Stimulated activated CD8-positive, alpha-beta memory T cell treated with anti-CD3 and anti-CD28 coated beads, Interleukin-7, amount 100 ng/mL, for 4 hours (primary cell): ENCODE measurements at places on chromosomes 13 and 19.
A peak's percentile ranks its signal among the peaks of the same experiment; 100 is the strongest.

DNA sequence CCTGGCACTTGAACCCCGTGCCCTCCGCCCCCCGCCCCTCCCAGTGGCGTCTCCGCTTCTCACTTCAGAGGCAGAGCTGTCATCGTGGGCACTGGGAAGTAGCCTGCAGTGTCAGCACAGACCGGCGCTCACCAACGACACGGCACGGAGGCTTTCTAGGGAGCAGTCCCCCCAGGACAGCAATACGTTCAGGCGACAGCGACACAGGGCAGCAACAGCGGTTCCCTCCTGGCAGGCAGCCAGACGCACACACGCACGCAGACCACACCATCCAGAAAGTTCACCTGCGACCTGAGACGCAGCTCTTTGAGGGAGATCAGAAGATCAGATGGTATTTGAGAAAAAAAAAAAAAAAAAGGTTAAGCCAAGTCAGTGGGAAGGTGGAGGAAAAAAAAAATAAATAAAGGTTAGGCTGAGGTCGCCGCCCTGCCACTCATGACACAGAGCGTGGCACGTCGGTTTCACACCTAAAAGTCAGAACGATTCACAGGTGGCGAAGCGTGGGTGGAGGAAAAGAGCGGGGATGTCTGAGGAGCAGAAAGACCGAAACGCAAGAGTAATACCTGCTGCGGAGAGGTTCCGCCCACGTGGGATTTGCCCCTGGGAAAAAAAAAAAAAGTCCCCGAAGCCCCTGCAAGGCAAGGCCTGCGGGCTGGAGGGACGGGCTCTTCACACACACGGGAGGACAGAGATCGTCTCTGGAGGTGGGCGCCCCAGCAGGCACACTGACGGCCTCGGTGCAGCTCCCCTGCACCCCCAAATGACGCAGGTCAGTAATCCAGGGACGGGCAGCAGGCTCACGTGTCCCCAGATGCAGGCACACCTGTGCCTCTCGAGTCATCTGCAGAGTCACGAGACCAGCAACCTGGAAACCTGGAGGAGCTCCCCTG, 94.5 kb downstream of the GNG7 start:
- DNase-seq: peak; percentile 91

GRCh38 chr19:57031106-57031505, 88.7 kb upstream of the USP29 start:
- DNase-seq: no peak

DNA sequence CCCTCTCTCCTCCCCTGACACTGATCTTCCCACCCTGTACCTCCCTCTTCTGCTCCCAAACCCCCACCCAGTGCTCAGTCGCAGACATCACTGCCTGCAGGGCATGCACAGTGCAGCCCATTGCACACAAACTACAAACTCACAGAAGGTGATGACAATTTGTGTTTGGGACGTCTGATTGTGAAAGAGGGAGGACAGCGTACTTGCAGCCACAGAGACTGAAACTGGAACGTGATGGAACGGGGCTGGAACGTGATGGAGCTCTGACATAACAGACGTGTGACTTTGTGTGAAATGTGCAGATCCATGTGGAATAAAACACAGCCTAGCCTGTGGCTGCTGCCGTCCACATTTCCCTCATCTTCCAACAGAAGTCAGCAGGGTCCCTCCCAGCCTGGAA, 57.3 kb upstream of the CEACAM8 start:
- no peak for DNase-seq

- no peak for DNase-seq
Measured at GRCh38 chr19:11458236-11458900, 22.5 kb downstream of the ELAVL3 start.

GRCh38 chr19:30069535-30070197, 127.6 kb downstream of the URI1 start:
- no peak for DNase-seq

DNA sequence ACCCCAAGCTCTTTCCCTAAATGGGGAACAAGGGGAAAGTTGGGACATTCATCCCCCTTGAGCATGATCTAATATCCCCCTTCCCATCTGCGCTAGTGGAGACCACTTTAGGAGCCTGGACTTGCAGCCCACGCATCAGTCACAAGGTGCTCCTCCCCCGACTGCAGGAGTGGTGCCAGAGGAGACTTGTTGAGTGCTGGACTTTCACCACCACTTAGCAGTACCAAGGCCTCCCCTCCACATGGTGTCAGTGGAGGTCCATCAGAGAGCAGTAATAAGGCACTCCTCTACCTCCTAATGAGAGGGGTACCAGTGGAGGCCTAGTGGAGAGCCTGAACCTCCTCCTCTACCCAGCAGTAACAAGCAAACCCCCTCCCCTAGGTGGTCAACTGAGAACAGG, 22.5 kb downstream of the CAB39L start:
- no peak for DNase-seq

DNA sequence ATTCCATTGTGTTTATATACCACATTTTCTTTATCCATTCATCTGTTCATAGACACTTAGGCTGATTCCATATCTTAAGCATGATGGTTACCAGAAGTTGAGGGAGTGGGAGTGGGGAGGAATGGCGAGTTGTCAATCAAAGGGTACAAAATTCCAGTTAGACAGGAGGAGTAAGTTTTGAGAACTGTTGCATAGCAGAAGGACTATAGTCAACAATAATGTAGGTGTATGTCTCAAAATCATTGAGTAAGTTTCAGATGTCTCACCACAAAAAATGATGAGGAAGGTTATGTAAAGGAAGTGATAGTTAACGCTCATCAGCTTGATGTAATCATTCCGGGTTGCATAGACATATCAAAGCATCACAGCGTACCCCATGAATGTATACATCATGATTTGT, 4.6 kb upstream of the UBL3 start:
- no peak for DNase-seq

- DNase-seq: no peak
Measured at GRCh38 chr19:45785781-45786532, 3.7 kb upstream of the DMPK start.

- peak; percentile 73 for DNase-seq
Measured at GRCh38 chr19:48933382-48933932, at the start of gene DHDH. TSS of gene DHDH (plus strand) at chr19:48933699. CDS start at chr19:48933722, 23 bp downstream.

- DNase-seq: no peak
Measured at GRCh38 chr13:109836629-109837607, 50.5 kb upstream of the IRS2 start.

GRCh38 chr13:79709471-79709870, 228.5 kb downstream of the NDFIP2 start:
- no peak for DNase-seq

DNA sequence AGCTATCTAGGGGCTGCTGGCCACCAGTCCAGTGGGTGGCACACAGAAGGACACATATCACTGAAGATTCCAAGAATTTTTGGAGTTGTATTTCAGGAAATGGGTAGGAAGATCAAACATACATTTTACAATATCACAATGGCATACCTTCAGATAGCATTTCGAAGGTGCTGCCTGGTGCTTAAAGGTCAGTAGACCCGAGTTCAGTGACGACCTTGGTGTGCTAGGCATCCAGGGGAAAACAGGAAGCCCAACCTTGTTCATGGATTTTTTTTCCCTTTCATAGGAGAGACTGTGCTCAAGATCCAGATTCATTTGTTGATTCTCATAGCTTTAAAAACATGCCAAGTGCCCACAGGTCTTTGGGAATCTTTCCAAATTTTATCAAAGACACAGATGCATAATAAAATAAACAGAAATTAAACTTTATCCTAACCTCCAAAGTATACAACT, 51.0 kb upstream of the RCBTB2 start:
- no peak for DNase-seq

- DNase-seq: no peak
Measured at GRCh38 chr19:48120505-48120904, 9.9 kb upstream of the PLA2G4C start.

GRCh38 chr19:16671652-16672274, 10.8 kb downstream of the TMEM38A start:
- DNase-seq: no peak

DNA sequence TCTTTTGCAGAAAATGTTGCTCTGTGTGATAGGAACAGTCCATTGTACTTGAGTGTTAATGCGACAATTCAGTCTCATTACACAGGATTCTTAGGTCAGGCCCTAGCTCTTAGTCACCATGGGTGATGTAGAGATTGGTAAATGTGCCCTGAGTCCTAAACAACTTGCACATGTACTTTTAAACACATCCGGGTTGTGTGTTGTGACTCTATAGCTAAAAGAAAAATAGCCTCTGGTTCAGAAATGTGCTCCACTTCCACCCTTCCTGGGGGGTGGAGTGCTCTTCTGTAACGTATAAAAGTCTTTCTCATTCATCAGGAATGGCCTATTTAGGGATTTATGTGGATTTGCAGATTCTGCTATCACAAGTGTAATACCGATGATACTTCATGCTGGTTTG, 5.2 kb downstream of the SPATA13 start:
- DNase-seq: no peak

DNA sequence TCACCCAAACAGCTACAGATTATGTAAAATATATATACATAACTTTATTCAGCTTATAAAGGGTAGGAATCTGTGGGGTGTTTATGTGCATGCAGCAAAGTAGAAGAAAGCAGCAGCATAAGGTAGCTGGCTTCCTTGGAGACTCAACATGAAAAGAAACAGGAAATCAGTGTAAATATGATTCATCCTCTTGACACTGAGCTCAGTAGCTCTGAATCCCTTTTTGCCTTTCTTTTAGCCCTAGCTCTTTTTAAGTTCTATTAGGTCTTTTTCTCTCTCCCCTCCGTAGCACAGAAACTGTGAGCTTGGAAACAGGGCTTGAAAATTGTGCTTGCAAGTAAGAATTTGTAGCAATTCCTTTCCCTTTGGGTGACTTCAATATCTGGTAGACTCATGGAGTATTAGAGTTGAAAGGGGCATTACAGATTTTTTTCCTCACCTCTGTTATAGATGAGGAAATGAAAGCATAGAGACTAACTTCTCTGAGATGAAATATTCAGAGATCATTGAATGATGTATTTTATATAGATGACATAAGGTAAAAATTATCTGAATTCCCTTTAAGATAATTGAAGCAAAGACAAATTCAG, 314.4 kb downstream of the PCDH9 start:
- DNase-seq: no peak

DNA sequence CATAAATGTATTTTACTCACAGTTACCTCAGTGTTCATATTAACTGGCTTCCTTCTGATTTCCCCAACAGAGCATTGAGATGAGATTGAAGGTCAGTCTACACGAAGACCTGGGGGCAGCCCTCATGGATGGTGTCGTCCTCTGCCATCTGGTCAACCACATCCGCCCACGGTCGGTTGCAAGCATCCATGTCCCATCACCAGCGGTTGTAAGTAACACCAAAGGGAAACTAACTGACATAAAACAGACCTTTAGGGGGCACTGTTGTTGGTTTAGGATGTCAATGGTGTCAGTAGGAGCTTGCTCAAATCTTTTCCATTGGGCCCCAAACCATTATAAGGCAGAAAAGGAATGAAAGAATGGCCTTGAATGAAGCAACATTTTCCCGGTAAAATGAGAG, 68.2 kb downstream of the ESD start:
- DNase-seq: no peak

DNA sequence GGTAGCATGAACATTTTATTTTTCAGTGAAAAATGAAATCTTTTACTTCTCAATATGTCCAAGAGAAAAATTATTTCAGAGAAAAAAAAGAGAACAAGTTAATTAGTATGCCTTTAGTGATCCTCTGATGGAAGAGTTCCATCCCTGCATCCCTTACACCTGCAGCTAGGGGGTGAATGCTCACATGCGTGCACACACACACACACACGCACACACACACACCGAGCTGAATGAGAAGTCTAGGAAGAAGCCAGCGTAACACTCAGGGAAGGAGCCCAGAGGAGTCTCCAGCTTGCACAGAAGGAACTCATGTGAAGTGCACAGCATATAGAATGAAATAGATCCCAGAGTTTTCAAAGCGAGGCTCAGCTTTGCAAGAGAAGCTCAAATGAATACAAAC, 510.5 kb downstream of the IRS2 start:
- no peak for DNase-seq

DNA sequence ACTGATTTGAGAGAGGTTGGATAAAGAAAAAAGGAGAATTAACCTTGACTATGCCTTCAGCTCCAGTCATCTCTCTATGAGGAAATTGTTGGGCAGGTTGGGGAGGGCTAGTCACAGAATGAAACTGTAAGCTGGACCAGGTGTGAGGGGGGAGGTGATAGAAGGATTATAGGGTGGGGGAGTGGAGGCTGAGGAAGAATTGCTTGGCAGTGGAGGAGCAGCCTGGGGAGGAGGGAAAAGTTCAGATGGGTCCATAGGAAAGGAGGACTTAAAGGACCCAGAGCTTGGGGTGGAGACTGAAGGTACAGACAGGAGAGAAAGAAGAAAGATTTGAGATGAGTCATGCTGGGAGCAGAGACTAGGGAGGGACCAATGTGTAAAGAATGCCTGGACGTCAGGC, 8.2 kb upstream of the ZNF431 start:
- no peak for DNase-seq

DNA sequence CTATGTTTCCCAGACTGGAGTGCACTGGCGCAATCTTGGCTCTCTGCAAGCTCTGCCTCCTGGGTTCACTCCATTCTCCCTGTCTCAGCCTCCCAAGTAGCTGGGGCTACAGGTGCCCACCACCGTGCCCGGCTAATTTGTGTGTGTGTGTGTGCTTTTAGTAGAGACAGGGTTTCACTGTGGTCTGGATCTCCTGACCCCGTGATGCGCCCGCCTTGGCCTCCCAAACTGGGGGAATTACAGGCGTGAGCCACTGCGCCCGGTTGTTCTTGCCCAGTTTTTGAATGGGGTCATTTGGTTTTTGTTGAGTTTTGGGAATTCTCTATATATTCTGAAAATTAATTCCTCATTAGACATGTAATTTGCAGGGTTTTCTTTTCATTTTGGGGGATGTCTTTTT, 238.4 kb upstream of the PRR20A start:
- DNase-seq: no peak

GRCh38 chr19:50315773-50316448, 13.3 kb downstream of the KCNC3 start:
- DNase-seq: no peak

GRCh38 chr19:43504426-43505185, at the start of gene PHLDB3:
TSS of gene PHLDB3 (minus strand) at chr19:43504746. CDS start at chr19:43504118, 628 bp downstream.
- DNase-seq: peak; percentile 33

GRCh38 chr19:33251076-33251475, 25.4 kb upstream of the SLC7A10 start:
- DNase-seq: no peak

GRCh38 chr13:98032168-98032567, 78.7 kb downstream of the IPO5 start:
- DNase-seq: no peak

DNA sequence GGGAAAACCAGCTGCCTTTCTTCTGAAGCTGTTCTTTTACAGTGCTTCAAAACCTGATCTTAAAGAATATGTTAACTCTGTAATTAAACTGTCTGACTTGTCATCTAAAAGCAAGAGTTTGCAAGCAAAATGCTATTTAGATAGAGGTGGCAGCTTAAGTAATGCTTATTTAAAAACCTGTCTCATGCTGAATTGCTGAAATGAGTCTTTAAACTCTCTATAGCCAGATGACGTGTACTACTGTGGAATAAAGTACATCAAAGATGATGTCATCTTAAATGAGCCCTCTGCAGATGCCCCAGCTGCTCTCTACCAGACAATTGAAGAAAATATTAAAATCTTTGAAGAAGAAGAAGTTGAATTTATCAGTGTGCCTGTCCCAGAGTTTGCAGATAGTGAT, 22.9 kb downstream of the ITM2B start:
- DNase-seq: no peak
